ENCODE measurements at places on chromosomes 4 and X.
A peak's percentile ranks its signal among the peaks of the same experiment; 100 is the strongest.

DNA sequence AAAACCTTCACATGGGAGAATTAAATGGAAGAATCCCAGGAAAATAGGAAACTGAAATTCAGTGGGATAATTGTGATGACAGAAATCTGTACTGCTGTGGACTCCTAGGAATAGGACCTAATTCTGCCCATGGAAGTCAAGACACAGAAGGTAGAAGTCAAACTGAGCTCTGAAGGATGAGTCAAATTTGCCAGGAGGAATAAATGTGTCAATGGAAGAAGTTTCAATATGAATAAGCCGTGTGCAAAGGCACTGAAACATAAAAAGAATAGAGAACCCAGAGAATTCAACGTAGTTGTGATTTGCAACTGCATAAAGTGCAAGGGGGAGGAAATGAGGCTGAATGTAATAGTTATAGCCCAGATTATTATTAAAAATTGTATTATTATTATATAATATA lies 11.6 kb downstream of the ENAM start:
- DNase-seq = peak; percentile 48

DNA sequence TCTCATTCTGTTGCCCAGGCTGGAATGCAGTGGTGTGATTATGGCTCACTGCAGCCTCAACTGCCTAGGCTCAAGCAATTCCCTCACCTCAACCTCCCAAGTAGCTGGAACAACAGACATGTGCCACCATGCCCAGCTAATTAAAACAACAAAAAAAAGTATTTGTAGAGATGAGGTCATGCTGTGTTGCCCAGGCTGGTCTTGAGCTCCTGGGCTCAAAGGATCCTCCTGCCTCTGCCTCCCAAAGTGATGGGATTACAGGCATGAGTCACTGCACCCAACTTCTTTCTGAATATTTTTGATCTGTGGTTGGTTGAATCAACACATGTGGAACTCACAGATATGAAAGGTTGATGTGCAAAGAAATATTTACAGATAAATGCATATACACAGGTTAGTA lies 18.5 kb upstream of the SEPTIN11 start:
- DNase-seq = no peak

DNA sequence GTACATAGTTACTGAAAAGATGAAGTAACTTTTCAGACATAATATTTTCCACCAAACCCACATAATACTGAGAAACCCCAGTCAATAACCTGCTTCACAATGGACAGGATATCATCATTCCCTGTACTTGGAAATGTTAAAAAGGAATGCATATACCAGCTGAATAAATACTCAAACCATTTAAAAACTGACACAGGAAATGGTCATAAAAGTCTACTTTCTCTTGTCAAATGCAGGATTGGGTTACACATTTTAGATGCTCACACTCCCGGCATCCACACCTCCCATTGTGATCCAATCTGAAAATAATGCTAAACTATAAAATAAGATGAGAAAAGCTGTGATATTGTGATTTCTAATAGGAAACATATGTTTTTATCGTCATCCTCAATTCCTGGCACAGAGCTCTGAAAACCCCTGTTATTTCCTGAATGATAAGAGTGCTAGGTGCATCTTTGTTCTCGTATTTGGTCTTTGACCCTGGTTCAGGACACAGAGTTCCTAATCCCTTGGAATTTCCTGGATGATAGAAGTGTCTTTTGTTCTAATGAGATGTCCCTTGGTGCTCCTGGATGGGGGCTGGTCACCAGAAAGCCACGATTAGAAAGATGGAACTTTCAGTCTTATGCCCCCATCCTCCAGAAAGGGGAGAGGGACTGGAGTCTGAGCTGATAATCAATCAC lies 821.3 kb downstream of the TRIML1 start:
- no peak for DNase-seq

- no peak for DNase-seq
Observed at GRCh38 chrX:125507119-125507518, 187.4 kb downstream of the TEX13C start.

DNA sequence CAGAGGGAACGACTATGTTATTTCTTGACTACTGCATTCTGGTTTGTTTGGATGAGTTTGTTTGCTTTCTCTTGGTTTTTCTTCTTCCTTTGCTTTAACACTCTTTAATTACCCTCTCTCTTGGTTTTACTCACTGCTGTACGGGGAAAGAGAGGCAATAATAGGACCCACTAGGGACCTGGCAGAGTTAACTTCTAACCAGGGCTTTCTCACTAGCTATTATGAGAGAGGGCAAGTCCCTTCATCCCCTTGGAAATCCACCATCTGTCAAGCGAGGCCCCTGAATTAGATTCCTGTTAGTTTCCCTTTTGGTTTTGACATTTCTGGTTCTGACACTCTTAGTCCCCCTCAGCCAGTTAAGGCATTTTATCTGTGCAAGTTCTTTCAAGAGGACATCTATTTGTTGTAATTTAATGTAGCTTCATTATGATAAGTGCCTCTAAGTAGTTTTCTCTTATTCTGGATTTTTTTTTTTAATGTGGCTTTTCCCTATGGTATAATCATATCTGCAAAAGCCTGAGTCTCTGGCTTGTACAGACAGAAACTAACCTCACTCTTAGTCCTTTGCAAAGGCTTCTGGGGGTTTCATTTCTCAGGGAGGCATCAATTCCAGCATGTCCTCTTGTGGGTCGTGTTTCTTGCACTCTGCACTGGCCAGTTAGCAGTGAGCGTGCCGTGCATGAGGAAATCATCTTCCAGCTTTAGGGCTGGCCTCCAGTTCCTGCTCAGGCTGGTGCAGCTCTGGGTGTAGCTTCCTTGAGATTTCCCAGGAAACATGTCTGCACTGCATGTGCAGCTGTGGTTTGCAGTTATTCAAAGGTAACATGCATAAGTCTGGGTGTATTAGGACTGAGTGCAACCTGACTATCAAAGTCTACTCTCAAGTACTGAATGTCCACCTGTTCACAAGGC lies 221.3 kb downstream of the STIM2 start:
- no peak for DNase-seq

DNA sequence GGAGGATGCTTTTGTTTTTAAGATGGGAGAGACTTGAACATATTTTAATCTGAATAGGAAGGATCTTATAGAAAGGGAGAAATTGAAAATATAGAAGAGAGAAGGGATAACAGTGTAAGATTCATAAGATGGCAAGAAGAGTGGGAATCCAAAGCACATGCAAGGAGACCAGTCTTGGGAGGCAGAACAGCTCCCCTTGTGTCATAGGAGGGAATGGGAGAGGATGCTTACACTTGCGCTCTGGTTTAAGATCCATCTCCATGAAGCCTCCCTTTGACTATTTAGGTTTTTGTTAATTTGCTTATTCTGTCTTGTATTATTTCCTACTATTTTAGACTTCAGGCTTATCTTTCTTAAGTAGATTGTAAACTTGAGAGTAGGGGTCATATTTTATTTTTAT lies 42.7 kb downstream of the KIF4A start:
- DNase-seq = no peak

DNA sequence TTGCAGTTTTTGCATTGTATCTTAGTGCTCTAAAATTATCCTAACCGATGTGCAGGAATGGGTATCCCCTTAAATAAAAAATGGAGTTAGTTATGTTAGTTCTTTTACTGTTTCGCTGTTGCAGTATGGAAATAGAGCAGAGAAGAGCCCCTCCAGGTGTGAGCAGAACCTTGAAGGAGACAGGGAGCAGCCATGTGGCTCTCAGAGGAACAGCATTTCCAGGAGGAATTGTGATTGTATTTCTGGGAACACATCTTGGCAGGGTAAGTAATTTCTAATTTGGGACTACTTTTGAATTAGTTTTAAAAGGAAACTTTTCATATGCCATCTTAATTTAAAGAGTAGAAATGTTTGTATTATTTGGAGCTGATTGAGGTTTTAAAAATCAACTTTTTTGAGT lies 5.3 kb upstream of the CCDC158 start:
- DNase-seq = no peak

GRCh38 chr4:176189891-176190795 lies 5.2 kb downstream of the SPATA4 start:
- DNase-seq = no peak

DNA sequence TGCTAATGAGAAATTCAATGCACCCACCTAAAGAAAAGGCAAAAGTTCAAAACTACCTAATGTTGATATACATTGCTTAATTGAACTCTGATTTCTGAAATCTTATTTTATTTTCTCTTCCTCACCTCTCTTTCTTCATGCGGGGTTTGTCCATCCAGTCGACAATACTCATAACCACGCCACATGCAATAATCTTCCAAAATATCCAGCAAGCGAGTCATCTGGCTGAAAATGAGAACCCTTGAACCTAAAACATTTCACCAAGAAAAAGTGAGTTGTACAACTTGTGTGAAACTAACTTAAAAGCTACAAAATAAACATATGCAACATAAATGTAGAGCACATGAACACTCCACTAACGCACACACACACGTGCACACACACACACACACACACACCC lies 26.7 kb downstream of the SMARCA1 start:
- DNase-seq = no peak

- no peak for DNase-seq
Observed at GRCh38 chr4:165785337-165785736, 87.7 kb upstream of the TLL1 start.

GRCh38 chr4:31617667-31618066 lies 897.5 kb downstream of the PCDH7 start:
- no peak for DNase-seq

DNA sequence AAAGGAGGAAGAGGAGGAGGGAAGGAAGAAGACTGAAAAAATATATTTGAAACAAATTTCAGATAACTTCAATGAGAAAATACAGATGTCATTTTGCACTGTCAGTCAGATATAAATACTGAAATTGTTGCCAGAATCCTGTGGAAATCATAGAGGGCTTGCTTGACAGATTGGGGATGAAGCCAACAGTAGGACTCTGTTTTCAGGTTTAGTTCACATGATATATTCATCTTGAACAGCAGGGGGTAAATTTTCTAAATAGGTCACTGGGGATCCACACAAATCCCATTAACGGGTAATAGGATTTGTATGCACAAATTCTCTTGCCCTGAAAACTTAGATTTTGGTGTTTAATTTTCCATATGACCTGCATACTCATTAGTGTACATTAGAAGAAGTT lies 103.3 kb upstream of the PCDH18 start:
- DNase-seq = no peak

- no peak for DNase-seq
Observed at GRCh38 chr4:36024901-36025660, 219.2 kb downstream of the ARAP2 start.

DNA sequence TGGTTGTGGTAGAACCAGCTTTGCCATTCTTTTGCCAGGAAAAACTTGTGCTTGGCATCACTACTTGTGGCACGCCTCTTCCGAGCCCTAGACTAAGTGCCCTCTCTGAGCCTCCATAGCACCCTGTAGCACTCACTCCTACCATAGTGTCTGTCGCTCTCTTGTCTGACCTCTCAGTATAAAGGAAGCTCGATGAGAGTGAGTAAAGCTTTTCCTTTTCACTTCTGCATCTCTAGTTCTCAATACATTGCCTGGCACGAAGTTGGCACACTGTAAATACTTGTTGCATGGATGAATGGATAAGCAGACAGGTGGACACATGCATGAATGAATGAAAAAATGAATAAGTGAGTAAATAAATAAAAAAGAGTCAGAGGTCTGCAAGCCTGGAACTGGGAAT lies 48.3 kb downstream of the TLR10 start:
- DNase-seq = no peak

DNA sequence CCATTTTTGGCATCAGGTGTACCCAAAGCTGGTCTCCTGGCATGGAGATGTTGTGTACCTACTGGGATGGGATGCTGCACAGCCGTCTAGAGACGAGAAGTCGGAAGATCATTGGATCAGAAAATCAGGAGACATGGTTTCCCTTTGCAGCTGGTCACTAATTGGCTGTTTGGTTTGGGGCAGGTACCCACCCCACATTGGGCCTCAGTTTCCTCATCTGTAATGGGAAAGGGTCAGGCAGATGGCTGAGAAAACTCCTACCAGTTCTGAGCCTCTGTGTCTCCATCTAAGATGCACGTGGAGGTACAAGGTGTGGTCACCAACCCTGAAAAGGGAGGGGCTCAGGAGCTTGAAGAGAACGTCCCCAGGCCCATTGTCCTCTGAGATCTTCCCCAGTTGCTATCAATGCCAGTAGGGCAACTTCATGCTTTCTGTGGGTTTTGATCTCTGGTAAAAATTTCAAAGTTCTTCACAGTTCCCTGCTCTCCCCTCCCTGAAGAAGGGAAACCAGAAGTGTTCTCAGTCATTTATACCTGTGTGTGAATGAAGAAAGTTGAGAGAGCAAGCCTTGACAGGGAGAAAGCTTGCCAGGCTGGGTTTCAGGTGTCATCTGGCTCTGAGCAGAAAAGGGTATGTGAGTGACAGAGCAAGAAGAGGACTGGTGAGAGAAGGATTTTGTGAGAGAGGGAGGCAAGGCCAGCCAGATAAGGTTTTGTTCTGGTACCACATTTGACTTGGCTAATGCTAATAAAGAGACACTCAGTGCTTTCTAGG lies 15.1 kb downstream of the TSC22D3 start:
- no peak for DNase-seq
